ENCODE measurements at places on chromosomes 1 and 21.

DNA sequence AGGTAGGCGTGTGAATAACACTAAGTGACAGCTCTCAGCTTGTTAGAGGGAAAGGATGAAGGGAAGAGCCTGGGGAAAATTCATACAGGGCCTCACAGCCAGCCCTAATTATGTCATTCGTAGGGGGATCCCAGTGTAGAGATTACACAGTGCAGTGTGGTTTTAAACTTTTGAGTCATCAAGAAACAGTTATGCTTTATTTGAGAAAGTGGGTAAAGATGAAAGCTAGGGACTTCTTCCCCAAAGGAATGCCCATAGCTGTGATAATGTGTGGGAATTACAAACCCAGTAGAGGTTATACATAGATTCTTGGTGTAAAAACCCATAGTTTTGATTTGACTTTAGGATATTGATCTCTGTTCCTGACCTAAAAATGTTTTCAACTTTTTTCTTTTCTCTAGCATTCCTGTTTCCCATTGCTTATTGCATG, 1.9 kb downstream of the TTF2 start:
- DNase-seq: peak; percentile 60

DNA sequence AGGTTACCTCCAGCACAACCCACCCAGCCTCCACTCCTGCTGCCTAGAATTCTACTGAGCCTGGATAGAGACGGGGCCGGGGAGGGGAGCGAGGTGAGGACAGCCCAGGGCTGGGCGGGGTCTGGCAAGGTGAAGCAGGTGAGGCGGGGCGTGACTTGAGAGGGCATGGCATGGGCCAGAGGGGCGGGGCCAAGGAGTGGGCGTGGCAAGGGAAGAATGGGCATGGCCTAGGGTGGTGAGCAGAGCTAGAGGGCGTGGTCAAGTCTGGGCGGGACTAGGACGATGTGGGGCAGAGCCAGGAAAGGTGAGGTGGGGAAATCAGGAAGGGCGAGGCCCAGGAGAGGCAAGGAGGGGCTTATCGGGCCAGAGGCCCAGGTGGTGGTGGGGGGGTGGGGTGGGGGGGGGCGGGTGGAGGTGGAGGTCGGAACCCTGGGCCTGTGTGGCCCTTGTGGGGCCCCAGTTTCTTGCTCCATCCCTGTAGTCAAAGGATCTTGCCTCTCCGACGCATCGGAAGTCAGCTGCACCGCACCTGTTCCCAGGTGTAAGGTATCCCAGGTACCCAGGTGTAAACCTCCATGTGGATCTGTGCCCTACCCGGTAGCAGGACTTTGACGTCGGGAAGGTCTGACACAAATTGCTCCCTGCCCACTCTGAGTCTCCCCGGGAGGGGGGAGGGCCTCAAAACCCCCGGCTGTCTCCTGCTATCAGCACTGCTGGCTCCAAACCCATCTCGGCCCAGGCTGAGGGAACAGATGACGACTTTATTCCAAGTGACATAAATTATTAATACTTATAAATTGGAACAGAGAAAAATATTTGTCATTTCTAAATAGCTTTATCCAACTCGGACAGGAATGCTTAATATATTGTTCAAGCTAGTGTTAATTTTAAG, 32.9 kb upstream of the UTS2 start:
- no peak for DNase-seq

DNA sequence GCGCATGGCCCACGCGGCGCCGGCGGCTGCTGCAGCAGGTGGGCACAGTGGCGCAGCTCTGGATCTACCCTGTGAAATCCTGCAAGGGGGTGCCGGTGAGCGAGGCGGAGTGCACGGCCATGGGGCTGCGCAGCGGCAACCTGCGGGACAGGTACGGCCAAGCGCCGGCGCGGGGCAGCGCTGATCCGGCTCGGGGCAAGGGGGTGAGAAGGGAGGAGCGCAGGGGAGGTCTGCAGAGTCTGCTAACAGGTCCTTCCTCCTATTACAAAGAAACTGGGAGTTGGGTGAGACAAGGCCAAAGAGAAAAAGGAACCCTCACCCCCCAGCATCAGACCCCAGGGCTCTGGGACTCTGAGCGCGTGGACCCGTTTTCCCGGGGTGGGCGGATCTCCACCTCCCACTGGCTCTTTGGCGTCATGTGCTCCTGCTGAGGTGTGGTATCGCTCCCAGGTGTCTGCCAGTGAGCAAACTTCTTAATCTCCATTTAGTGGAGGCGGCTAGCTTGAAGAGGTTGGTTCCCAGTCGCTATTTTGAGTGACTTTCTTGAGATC, 431 bp downstream of the MTARC1 start:
- no peak for DNase-seq

GRCh38 chr1:184270556-184270955, 116.3 kb upstream of the C1orf21 start:
- DNase-seq: no peak

GRCh38 chr1:222263791-222264190, 284.1 kb downstream of the HHIPL2 start:
- peak; percentile 12 for DNase-seq

DNA sequence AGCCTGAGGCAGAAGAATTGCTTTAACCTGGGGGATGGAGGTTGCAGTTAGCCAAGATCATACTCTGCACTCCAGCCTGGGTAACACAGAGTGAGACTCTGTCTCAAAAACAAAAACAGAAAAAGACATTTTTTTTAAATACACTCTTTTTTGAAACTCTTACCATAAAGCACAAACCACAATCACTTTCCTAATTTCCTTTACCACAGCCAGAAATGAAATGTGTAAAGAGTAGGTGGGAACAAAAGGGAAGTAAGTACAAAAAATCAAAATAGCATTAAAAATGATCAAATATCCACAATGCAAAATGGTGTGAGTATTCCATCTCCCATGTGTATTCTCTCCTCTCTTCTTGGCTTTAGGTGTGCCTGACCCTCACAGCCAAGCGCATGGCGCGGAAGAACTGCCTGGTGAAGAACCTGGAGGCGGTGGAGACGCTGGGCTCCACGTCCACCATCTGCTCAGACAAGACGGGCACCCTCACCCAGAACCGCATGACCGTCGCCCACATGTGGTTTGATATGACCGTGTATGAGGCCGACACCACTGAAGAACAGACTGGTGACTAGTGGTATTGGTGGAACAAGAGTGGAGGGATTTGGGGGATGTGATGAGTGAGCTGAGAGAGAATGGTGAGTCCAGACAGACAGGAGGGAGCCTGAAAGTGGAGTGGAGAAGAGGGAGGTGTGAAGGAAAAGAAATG, 14.9 kb downstream of the ATP1A4 start:
- peak; percentile 24 for DNase-seq

DNA sequence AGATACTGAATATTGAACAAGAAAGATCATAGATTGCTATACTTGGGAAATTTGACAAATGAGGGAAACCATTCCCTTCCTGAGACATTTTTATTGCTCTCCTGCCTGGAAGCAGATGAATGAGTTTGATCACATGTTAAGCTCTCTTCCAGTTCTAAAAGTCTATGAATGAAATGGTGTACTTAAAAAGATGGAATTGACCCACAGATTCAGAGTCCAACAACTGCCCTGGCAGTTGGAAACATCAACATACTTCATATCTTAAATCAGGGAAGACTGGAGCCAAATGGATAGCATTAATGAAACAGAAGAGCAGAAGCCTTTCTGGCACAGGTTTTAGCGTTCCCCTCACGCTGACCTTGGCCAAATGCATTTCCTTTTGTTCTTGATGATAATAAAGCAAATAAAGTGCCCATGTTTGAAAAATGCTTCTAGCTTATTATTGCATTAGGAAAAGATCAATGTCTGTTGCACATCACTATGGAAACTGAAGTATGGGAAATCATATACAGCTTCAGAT, 142.6 kb downstream of the ESRRG start:
- no peak for DNase-seq

DNA sequence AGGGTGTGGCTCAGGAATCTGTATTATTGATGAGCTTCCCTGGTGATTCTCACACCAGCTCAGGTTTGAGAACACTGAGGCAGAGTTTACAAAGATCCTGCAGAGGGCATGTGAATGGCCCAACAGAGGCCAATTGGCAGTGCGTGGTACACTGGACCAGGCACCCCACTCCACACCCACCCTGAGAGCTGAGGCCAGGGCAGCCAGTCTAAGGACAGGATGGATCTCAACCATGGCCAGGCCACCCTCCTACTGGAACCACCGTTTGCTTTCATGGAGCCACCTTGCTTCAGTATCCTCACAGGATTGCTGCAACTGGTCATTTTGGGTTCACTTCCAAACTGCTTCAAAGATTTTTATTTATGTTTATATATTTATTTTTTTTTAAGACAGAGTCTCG, 7.3 kb upstream of the RASSF5 start:
- DNase-seq: no peak

DNA sequence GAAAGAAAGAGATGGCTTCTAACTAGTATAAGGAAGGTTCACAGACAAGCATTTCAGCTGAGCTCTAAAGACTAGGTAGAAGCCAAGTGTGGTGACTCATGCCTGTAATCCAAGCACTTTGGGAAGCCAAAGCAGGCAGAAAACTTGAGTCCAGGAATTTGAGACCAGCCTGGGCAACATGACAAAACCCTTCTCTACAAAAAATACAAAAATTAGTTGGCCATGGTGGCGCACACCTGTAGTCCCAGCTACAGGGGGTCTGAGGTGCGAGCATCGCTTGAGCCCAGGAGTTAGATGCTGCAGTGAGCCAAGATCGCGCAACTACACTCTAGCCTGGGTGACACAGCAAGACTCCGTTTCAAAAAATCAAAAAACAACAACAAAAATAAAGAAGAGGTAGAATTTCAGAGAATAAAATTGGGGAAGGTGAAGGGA, 27.8 kb downstream of the FBXO42 start:
- DNase-seq: no peak

DNA sequence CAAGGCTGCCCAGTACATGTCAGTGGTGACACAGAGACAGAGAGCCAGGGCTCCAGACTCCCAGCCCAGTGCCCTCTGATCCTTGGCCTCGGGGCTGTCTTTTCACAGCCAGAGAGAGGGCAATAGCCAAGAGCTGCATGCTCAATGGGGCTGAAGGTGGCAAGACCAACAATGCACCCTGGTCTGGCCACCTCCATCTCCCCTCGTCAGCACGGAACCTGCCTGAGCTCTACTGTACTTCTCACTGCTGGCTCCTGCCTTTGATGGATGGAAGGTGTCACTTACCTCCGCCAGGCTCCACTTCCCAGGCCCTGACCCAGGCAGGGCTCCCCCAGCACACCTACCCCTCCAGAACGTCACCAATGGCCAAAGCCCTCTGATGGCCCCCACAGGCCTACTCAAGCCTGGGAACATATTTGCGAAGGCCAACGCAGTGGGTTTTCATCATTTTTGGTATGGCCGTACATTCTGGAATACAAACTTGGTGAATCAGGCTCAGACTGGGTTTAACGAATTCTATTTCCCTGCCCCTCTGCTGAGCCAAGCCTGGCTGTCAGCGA, 88.1 kb downstream of the DMRTB1 start:
- DNase-seq: no peak

- no peak for DNase-seq
These were observed 267.5 kb upstream of the RAB4A start for GRCh38 chr1:229003233-229004031.

GRCh38 chr1:227766015-227766634, 30.9 kb downstream of the SNAP47 start:
- peak; percentile 69 for DNase-seq

GRCh38 chr1:25529518-25530185, 13.8 kb upstream of the LDLRAP1 start:
- no peak for DNase-seq

DNA sequence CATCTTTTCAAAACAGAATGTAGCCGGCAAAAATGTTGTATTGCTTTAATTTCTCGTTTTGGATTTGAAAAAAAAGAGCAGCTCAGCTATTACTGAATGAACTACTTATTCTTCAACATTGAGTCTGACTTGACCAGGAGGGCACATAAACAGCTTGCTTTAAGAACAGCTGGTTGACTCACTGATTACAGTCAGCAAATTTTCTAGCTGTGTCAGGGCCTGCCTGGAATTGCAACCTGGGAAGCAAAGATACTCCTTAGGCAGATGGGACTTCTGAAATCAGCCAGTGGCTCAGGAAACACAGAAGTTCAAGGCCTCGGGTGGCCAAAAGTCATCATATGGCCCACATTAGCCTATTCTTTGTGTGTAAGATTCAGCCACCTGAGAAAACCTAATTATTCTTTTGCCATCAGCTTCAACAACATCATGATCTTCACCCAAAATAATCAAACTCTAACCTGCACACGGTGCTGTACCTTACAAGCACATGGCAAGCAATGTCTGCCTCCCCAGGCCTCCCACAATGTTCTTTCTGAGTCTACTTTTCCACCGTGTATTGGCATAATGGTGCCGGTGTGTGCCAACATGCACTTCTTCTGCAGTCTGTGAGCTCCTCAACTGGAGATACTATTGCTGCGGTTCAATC, 307.2 kb downstream of the HHIPL2 start:
- no peak for DNase-seq

- DNase-seq: no peak
These were observed 9.9 kb downstream of the OBSCN start for GRCh38 chr1:228217551-228218344.

- no peak for DNase-seq
These were observed 1.3 kb upstream of the CCT8 start for GRCh38 chr21:29074783-29075182.

- no peak for DNase-seq
These were observed 35.0 kb upstream of the SCAF4 start for GRCh38 chr21:31766899-31767298.

DNA sequence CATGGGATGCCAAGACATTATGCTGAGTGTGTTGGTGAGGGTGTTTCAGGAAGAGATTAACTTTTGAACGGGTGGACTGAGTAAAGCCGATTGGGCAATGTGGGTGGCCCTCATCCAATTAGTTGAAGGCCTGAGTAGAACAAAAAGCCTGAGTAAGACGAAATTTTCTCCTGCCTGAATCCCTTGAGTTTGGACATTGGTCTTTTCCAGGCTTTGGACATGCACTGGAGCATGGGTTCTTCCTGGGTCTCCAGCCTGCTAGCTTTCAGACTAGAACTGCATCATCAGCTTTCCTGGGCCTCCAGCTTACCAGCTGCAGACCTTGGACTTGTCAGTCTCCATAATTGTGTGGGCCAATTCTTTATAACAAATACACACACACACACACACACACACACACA, 63.6 kb downstream of the NIBAN1 start:
- DNase-seq: peak; percentile 64

GRCh38 chr1:59528471-59528870, 231.6 kb downstream of the FGGY start:
- no peak for DNase-seq

DNA sequence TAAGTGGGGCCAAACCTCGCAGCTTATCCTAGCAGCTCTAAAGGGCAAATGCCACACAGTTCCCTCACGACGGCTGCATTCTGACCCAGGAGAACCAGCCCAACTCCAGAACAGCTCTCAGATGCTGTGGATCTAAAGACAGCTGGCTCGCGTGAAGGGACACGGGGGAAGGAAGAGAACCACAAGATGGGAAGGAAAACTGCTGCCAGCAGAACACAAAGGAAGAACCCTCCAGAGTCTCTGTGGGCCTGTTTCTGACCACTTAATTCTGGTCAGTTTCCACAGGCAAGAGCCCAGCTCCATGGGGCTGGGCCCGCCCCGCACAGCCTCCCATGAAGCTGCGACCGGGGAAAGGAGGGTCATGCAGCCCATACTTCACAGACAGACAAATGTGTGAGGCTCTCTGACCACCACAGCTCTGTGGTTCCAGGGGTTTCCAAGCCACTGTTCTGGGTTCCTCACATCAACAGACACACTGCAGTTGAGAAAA, 61.1 kb downstream of the SLC45A1 start:
- peak; percentile 32 for DNase-seq

All from MV-4-11 (cell line).